ENCODE measurements at places on chromosomes 3 and 15.

DNA sequence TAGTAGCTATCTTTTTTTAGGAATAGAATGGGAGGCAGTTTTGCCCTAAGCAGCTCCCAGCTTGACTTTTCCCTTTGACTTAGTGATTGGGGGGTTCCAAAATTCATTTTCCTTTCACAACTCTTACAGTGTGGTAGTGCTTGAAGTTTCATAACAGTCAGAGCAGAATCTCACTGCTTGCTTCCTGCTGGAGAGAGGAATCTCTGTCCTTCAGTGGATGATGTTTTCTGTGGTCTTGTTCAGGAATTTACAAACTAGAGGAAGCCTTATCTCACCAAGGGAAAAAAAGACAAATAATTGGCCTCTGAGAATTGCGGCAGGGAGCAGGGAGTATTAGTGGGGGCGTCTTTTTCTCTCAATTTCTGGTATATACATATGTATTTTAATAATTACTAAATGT, 326.6 kb upstream of the C2CD4B start:
- DNase-seq, result no peak

GRCh38 chr3:49333091-49333490, 6.8 kb downstream of the USP4 start:
- no peak for DNase-seq

DNA sequence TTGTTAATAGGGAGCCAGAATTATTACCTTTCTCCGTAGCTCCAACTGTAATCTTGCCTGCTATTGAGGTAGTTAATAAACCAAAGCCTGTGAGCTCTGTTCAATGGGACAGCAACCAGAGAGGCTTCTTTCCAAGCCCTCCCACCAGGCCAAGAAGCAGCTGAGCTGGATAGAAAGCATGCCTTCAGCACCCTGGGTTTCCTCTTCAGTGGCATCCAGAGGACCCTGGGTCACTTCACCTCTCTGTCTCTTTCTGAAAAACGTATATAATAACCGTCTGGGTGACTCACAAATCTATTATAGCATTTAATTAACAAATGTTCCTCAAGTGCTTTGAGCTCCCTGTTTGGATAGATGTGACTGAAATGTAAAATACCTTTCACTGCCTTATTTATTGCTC, 420.0 kb downstream of the LPP start:
- DNase-seq, result no peak

- DNase-seq, result peak; percentile 52
Measured at GRCh38 chr3:129003578-129004112, 2.5 kb downstream of the EFCC1 start.

- DNase-seq, result peak; percentile 61
Measured at GRCh38 chr3:152026033-152026556, 152.7 kb downstream of the SUCNR1 start.

GRCh38 chr3:172103724-172104123, 64.3 kb downstream of the FNDC3B start:
- no peak for DNase-seq

- DNase-seq, result no peak
Measured at GRCh38 chr3:37074178-37074577, 80.9 kb downstream of the MLH1 start.

- DNase-seq, result no peak
Measured at GRCh38 chr15:75229191-75230015, 27.7 kb downstream of the C15orf39 start.

DNA sequence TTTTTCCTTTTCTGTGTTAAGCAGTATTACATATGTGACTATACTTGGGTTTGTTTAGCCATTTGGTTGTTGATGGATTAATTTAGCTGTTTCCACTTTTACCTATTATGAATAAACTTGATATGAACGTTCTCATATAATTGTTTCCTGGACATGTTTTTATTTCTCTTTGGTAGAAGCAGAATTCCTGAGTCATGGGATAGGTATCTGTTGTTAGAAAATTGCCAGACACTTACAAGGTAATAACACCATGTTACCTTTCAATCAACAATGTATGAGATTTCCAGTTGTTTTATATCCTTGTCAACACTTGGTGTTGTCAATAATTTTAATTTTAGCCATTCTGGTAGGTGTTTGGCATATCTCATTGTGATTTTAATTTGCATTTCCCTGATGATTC, 475.4 kb downstream of the IGSF11 start:
- no peak for DNase-seq

DNA sequence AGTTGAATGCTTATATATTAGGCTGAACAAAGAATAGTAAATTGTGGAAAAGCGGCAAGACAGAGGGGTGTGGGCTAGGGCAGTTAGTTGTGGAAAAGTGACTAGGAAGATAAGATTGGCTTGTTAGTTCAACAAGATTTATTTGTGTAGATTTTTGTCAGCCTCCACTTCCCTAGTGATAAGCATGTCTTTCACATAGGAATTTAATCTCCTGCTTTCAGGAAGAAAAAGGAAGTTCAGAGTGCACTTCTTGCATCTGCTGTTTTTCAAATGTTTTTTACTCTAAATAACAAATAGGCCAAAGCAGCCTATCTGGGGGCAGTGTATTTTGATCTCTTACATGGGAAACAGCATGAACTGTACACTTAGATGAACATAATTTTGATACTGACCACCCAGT, 919.9 kb downstream of the NAALADL2 start:
- DNase-seq, result no peak

DNA sequence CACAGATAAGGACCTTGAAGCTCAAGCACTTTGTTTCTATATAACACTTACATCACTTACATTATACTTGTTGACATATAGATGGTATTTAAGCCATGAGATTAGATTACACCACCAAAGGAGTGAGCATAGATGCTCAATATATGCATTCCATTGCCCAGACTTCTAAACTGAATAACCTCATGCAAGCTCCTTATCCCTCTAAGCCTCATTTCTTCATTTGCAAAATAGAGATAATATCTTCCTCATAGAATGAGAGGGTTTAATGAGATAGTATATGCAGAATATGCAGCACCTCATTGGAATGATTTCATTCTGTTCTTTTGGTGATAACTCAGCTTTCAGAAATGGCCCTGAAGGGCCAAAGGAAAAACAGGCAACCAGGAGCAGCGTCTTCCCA, 18.5 kb downstream of the NLGN1 start:
- DNase-seq, result no peak

DNA sequence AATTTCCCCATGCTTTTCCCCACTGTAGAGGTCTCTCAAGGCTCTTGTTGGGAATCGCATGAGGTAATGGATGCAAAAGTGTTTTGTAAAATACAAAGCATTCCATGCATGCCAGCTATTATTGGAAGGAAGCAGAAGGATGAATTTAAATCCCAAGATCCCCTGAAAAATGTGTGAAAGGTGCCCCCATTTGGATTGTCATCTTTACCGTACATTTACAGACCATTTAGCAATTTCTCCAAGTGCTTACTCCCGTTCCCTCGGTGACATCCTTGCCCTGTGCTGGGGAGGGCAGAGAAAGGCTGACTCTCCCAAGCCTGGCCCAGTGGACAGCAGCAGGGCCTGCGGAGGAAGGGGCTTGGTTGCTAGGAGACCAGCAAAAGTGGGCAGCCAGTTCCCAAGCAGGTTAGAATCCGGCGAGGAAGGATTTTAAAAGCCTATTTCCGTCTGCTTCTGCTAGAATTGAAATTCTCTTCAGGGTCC, 31.1 kb upstream of the NEO1 start:
- DNase-seq, result no peak

Measured in hematopoietic multipotent progenitor cell (in vitro differentiated cells).